Vagina (tissue), 2 donors: ENCODE measurements at places on chromosomes 3 and 15. TPM values are rescaled to one million over a fixed set of nuclear protein-coding genes. Genes with fewer than 3 reads are reported as not detected.

The CACNA2D3 gene
- 17.2 TPM for total RNA-seq

The SEMA5B gene
- 0.25 TPM for total RNA-seq

DNA sequence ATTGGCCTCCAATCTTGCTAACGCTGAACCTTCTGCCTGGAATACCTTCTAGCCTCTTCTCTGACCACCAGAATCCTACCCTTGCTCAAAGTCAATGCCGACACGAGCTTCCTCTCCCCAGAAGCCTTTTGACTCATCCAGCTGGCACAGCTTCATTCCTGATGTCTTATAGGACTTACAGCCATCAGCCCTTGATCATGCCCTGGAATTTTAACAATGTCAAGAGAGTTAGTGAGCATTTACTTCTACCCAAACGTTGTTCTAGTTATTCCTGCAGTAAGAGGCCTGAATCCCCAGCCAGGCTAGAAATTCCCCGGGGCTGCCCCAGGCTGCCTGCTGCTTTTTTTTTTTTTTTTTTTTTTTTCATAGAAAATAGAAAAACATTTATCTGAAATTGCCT lies 3.9 kb downstream of the CYP1A2 start:
- no peak for DNase-seq

DNA sequence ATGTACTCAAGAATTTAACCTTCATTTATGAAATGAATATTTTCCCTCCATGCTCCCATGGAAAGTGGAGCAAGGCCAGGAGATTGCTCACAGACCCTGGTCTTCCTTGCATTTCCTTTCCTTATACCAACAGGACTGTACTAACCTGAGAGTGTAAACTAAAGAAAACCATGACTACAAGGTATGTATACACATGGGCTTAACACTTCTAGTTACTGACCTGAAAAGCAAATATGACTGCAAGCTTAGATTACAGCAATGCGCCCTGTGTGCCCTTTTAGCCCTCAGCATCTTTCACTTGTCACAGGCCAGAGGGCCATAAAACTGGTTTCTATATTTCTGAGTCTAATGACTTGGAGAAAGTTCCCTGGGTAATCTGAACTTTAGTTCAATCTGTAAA lies 52.1 kb downstream of the NEK10 start:
- no peak for DNase-seq

- DNase-seq, result no peak
These were observed 4.1 kb upstream of the COL6A5 start for GRCh38 chr3:130341388-130341787.

DNA sequence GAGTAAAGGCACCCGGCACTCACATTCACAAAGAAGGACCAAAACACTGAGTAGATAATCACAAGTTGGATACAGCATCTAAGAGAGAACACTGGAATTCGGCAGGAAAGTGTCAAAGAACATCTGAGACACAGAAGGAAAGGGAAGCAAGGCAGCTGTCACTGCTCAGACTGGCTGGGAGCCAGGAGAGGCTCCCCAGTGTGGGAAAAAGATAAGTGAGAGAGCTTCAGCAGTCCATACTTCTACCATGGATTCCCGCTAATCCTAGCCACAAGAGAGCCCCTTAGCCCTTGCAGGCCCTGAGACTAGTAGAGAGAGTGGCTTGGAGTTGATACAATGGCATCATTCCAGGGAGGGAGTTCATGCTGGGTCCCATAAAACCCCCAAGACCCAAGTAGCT lies 36.7 kb upstream of the CP start:
- no peak for DNase-seq

DNA sequence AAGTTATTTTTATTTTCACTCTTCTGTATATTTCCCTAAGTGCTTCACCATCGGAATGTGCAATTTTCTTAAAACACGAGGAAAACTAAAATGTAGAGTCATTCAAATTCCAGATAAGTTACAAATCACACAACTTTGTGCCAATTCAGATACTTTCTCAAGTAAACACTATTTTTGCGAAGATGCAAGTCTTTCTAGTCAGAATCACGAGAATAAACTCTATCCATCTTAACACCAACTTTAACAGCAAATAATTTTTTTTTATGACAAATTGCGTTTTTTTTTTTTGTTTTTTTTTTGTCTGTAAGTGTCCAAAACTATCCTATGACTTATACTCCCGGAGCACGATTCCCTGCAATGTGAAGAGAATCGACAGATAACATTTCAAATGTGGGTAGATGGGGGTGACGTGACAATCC lies 1.3 kb downstream of the STAG1 start:
- no peak for DNase-seq

DNA sequence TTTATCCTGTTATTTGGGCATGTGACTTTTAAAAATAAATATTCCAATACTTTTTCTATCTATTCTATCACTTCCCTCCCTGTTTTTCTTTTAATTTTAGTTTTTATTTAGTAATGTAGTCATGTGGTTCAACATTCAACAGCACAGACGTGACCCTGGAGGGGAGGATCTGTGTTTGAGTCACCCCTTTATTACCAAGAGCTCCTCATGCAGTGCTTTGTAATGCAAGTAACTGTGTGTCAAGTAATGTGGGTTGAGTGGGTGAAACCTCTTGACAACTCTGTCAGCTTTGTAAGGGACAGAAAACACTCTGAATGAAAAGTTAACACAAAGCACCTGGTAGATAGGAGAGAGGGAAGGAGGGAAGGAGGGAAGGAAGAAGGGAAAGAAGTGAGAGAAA lies 89.7 kb upstream of the FGF12 start:
- no peak for DNase-seq
